Activated T-helper 1 cell treated with anti-CD3 and anti-CD28 coated beads, Interleukin-2, amount 50 U/mL, for 16 hours (primary cell): ENCODE measurements at places on chromosomes 1 and 21.

GRCh38 chr1:201139306-201139705 is 12.3 kb upstream of the ASCL5 start:
- DNase-seq, result no peak

DNA sequence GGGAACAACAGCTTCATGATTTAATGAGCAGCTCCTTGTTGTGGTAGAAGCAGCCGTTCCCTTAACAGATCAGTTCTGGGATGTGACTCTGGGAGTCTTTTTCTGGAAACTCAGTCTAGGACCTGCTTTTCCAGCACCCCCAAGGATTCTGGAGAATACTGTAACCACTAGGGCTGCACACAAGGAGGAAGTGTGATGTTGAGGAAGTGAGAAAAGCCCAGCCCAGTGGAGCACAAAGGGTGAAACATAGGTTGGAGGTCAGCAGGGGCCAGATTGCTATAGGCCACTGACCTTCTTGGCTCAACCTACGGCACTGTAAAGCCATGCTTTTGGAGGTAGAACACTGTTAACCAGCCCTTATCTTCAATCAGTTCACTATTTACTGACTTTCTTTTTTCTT is 10.1 kb upstream of the PLA2G5 start:
- no peak for DNase-seq

DNA sequence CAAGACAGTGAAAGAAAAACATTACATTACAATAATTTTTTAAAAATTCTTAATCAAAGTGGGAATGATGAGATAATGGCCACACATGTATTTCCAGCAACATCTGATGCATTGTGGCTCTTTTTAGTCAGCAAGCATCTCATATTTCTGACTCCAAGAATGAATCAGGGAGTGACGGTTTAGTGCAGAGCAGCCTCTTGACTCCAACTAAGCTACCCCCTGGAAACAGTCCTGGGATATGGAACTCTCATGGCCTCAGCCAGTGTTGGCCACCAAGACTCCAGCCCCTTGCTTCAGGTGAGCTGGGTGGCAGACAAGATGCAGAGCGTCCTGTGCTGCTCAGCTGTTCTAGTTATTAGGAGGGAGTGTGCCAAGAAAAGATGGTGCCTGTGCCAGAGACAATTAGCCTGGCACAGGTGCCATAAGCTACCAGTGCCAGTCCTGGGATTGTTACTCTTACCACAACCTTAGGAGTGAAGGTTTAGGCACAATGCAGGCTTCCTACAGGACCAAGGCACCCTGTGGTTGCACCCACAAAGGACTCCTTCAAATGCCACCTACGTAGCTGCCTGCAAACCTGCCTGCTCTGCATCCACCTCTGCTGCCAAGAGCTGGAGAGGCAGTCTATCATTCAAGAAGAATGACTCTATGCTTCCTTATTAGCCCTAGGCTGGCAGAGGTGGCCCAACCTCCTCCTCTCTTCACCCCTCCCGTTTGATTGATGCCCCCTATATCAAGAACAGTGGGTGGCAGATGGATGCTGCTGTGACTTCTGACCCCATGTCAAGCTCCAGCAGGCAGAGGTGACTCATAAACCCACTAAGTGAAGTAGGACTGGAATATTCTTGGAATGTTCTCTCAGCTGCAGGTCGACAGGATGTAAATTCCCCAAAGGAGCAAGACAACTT is 6.0 kb upstream of the SEC16B start:
- DNase-seq, result no peak

GRCh38 chr1:231611851-231612250 is 14.7 kb upstream of the DISC1 start:
- no peak for DNase-seq

- peak; percentile 24 for DNase-seq
These were observed 1.1 kb downstream of the LAMB3 start for GRCh38 chr1:209651138-209651587.
